ENCODE measurements at places on chromosomes 12 and 14.

- DNase-seq: no peak
These were observed 29.0 kb downstream of the SLC2A3 start for GRCh38 chr12:7907009-7907408.

- DNase-seq: no peak
These were observed 135.4 kb upstream of the CLEC14A start for GRCh38 chr14:38391334-38391733.

GRCh38 chr12:131621701-131622421 is 89.0 kb upstream of the SFSWAP start:
- no peak for DNase-seq

DNA sequence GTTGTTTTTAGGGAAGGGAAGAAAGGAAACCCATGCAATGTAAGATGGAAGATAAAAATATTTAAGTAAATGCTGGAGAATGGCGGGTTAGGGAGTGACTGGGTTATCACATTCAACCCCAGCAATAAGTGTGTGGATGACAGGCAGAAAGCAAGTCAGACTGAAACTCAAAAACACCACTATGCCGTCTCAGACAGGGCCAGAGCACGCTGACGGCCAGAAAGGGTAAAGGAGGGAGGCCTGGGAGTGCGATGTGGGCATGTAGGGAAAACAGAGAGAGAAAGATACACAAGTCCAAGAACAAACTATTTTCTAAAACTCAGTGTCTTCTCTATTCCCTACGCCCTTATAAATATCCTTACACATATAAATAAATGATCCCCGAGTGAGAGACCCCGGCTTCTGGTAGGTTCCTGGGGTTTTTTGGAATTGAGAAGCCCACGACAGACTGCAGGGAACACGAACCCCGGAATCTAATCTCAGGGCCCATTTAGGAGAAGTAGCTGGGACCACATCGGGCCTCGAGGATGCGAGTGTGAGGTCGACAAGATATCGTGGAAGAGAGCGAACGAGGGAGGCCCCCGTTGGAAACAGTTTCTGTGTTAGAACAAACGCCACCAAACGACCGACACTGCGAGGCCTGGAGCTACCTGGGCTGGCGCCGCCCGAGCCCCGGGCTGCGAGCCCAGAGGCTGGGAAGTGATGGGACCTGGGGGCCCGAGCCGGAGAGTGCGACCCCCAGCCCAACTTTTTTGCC is 735 bp upstream of the OTX2 start:
- DNase-seq: no peak

DNA sequence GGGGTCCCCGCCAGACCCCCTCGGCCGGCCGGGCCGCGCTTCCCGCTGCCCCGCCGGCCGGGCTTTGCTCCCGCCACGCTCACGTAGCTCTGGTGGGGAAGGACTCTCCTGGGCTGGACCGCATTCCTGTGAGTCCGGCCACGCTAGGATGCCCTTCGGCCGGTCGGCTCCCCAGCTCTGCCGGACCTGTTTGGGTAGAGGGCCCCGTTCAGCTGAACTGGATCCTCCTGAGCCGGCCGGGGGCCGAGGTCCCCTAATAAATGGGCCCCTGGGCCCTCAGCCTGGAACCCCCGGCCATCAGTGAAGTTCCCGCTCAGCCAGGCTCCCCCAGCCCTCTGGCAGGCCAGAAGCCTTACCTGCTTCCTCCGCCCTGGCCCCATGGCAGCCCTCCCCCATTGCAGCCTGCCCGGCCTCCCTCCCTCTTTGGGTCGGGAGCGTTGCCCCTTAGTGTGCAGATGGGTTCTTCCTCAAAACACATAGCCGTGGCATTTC is 593 bp downstream of the UNC119B start:
- DNase-seq: no peak

GRCh38 chr14:99476864-99477263 is 3.8 kb downstream of the SETD3 start:
- DNase-seq: no peak

- no peak for DNase-seq
These were observed 29.8 kb upstream of the AP4S1 start for GRCh38 chr14:30995689-30996088.

- DNase-seq: no peak
These were observed 31.6 kb downstream of the TESC start for GRCh38 chr12:117067638-117068037.

DNA sequence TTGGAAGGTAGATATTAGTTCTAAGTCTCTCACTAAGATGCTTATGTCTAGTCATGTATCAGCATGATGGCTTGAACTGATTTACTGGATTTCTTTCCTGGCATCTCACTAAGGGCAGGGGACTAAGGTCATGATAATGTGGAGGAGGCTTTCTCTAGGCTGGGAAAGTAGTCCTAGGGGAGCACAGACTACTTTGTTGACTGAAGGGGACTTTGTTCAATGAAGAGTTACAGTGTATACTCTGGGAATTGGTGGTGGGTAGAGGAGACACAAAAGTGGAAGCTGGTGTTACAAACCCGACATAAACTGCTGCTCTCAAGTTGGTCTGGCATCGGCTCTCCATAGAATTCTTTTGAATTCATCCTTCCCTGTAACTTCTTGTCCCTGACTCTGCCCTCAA is 75.2 kb downstream of the SAMD4A start:
- no peak for DNase-seq

DNA sequence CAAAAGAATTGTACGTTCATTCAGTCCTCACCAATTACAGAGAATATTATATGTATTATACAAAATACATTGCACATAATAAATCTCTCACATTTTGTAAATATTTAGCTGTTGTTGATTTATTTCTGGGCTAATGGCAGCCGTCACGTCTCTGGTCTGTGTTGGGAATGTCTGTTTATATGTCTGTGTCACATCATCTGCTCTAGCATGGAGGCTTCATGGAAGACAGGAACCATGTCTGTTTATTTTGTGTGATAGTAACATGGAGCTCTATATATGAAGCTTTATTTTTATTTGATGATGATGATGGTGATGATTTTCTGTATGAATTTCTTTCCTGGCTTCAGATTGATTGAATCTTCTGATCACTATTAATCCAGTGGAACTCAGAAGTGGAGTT is 138.4 kb downstream of the RAD51B start:
- no peak for DNase-seq

- no peak for DNase-seq
These were observed 63.1 kb upstream of the SOX5 start for GRCh38 chr12:24012528-24012927.

GRCh38 chr12:47775100-47775911 is 2.3 kb downstream of the SLC48A1 start:
- DNase-seq: no peak

GRCh38 chr14:49971156-49972130 is 78.6 kb downstream of the ARF6 start:
- peak; percentile 53 for DNase-seq

- no peak for DNase-seq
These were observed 2.2 kb downstream of the AMN1 start for GRCh38 chr12:31726575-31726974.

DNA sequence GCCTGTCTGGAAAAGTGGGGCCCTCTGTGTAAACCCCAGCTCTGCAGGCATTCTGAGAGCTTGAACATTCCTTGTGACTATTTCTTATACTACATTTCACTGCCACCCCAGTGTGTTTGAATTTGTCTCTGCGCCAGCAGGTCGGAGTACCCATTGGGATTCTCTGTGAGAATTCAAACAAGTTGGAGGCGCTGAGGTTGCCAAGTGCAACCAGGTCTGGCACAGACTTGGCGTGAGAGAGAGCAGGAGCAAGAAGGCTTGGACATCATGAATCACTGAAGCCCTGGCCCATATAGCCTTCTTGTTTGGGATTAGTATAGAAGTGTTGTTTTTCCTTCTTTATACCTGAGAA is 33.0 kb upstream of the ATP2A2 start:
- no peak for DNase-seq

DNA sequence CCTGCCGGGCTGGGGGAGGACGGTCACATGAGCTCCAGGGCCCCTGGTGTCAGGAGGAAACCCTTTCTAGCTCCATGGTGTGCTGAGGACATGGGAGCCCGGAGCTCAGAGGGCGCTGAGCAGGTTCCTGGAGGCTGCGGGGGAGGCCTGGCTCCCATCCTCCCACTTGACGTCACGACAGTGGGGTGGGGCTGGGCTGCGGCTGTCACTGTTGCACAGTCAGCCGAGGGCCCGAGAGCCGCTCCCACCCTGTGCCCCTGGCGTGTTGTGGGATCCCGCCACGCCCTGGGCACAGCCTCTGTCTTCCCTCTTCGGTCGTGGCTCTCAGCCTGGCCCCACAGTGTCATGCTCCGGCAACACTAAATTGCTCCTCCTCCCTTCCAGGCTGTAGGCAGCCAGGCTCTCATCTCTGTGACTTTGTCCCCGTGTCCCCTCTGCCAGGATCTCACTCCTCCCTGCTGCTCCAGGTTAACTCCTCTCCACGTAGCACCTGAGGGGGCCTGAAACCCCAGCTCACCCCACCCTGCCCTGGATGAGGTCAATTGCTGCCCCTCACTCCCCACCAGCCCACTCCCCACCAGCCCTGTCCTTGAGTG is 33.0 kb downstream of the BEGAIN start:
- no peak for DNase-seq

- no peak for DNase-seq
These were observed 258.7 kb downstream of the EFCAB11 start for GRCh38 chr14:89695846-89696245.

- DNase-seq: no peak
These were observed 9.7 kb upstream of the DYNLL1 start for GRCh38 chr12:120485961-120486881.

GRCh38 chr12:95759718-95760117 is 30.8 kb downstream of the NTN4 start:
- DNase-seq: no peak

- no peak for DNase-seq
These were observed 2.5 kb downstream of the HHIPL1 start for GRCh38 chr14:99647411-99647810.

GRCh38 chr14:76995279-76996035 is 33.1 kb downstream of the IRF2BPL start:
- DNase-seq: peak; percentile 50

GRCh38 chr12:104588047-104588920 is 131.5 kb downstream of the CHST11 start:
- no peak for DNase-seq

DNA sequence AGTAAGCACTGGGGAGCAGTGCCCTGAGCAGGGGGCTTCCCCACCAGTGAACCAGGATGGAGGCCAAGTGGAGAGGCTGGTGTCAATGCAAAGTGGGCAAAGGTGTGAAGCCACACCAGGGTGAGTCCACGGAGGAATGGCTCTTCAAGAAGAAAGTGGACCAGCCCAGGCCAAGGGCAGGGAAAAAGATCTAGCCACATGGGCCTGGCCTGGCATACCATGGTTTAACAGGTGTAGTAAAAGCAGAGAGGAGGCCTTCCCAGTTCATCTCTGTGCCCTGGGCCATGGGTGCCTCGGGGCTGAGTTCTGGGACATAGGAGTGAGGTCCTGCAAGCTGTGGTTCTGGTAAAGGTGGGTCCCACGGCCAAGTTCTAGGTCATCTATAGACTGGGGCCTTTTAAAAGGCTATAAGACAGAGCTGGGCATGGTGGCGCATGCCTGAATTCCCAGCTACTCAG is 153.4 kb downstream of the DPF3 start:
- no peak for DNase-seq

DNA sequence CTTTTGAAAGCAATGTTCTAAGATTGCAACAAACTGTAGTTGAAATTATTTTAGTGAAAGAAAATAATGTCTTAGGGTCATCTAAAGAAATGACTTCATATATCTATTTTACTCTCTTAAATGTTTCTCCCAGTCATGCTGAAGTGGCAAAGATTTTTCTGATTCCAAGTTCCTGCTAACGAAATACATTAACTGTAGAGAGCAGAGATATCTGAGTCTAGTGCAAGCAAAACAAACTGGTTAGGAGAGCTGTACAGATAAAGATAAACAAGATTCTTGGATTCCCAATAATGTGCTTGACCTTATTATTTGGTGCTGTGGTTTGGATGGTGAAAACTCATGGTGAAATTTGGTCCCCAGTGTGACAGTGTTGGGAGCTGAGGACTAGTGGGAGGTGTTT is 199.9 kb upstream of the PWP1 start:
- no peak for DNase-seq

DNA sequence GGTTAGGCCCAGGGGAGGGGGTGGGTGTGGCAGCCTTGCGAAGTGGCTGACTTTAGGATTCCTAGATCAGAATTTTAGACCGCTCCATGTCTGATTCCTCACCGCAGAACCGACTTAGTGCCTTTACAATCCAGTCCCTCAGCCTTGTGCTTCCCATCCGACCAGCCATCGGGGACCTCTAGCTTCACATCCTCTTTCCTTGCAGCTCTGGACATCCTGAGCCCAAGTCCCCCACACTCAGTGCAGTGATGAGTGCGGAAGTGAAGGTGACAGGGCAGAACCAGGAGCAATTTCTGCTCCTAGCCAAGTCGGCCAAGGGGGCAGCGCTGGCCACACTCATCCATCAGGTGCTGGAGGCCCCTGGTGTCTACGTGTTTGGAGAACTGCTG is 557 bp downstream of the COPS7A start:
- no peak for DNase-seq
